ENCODE measurements at places on chromosomes 5 and 9.

GRCh38 chr9:87760529-87760928 is 34.6 kb downstream of the CTSL start:
- DNase-seq = no peak

GRCh38 chr9:130138171-130138653 is 34.0 kb upstream of the NCS1 start:
- DNase-seq = no peak

GRCh38 chr5:102959055-102959454 is 160.9 kb downstream of the GIN1 start:
- no peak for DNase-seq

DNA sequence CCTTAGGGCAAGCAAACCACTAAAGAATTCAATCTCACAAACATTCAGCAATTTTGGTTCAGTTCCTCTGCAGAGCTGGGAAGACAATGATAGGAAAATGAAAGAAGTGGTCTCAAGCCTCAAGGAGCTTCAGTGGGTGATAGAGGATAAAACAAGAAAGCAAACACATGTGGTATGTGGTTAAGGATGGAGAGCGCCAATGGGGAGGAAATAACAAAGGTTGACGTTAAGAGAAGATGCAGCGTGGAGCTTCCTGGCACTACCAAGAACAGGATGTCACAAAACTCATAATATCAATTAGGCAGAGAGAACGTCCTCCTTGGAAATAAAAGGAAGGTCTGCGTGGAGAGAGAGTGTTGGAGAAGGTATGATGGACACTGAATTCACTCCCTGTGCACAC is 411.4 kb upstream of the DAP start:
- no peak for DNase-seq

Data from stimulated activated CD8-positive, alpha-beta memory T cell treated with anti-CD3 and anti-CD28 coated beads, Interleukin-4, amount 100 ng/mL, for 1 hour (primary cell).